ENCODE measurements at places on chromosomes 4 and X.
A peak's percentile ranks its signal among the peaks of the same experiment; 100 is the strongest.

DNA sequence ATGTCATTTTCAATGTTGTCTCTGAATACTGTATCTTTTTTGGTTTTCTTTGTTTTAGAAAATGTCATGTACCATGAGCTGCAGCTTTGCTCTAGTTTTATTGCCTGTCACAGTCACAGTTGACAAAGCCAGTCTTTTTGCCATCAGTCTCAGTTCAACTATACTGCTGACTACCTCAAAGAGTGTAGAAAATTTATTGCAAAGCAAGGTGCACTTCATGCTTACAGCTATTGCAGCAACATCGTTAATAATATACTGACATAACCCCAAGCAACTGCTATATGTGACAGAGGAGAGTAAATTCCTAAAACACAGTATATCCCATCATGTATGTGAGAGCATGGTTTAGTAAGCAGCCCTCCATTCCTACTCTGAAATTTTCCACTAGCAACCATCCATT, 2022.3 kb downstream of the ARAP2 start:
- no peak for DNase-seq

GRCh38 chr4:47210828-47211227, 179.5 kb downstream of the GABRB1 start:
- DNase-seq, result no peak

DNA sequence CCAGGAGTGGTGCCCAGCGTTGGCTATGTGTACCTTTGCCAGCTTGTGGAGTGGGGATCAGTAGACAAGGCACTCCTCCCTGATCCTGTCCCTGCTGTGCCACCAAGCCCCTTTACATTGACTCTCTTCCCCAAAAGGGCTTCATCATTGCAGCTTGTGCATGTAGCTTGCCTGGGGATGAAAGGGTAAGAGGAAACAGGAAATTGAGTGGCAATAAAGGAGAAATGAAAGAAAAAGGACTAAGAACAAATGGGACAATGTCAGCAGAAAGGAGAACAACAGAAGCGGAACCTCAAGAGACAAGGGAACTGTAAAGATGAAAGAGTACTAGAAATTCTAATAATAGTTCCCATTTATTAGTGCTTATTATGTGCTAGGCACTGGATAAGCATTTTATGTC, 8.7 kb upstream of the IL13RA1 start:
- no peak for DNase-seq

GRCh38 chrX:39418731-39419638, 617.7 kb downstream of the MID1IP1 start:
- no peak for DNase-seq

- DNase-seq, result no peak
Observed at GRCh38 chrX:8279323-8279722, 108.3 kb upstream of the VCX2 start.

DNA sequence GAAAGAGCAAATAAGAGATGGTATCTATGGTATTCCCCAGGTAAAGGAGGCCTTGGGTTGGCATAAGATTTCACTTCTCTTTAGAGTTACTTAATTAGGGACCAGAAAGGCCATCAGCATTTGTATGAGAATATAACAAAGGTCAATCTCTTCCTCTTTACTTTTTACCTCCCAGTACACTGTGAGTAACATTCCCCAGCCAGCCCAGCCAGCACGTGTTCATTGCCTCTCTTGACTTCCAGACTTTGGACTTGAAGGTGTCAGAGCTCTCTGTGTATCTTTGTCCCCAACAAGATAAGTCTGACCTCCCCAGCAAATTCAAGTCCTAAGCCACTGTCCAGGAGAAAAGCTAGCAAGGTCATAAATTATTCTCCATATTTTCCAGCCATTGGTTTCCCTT, 110.5 kb downstream of the AR start:
- DNase-seq, result no peak

DNA sequence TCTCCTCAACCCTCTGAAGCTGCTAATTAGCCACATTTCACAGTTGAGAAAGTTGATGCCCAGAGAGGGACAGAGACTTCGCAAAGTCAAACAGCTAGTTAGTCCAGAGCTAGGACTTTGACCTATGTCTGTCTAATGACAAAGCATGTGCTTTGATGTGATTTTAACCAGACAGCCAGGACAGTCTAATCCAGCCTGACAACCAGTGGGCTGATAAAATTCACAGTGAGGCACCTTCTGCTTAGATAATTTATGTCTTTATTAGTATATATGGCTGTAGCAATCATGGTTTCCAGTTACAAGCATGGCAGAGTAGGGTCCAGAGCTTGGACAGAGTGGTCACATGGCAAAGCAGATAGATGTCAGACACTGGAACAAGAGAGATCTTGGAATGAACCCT, 133.6 kb upstream of the C1QTNF7 start:
- DNase-seq, result no peak

DNA sequence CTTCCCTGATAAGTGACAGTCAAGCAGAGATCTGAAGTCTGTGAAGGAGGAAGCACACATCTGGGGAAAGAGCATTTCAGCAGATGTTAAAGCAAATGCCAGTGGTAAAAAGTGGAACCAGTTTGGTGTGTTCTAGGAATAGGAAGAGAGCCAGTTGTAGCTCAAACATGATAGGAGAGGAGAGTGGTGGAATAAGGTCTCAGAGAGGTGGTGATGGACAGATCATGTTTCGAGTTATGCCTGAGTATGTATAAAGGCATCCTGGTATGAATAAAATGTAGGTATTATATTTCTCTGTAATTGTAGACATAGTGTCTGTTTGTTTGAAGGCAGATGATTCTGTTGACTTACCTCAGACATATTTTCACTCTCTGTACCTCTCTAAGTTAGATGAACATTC, 89.1 kb downstream of the LARP7 start:
- no peak for DNase-seq

- no peak for DNase-seq
Observed at GRCh38 chr4:112510291-112511092, 5.5 kb downstream of the NEUROG2 start.

GRCh38 chr4:41307638-41308037, 50.9 kb downstream of the UCHL1 start:
- no peak for DNase-seq

DNA sequence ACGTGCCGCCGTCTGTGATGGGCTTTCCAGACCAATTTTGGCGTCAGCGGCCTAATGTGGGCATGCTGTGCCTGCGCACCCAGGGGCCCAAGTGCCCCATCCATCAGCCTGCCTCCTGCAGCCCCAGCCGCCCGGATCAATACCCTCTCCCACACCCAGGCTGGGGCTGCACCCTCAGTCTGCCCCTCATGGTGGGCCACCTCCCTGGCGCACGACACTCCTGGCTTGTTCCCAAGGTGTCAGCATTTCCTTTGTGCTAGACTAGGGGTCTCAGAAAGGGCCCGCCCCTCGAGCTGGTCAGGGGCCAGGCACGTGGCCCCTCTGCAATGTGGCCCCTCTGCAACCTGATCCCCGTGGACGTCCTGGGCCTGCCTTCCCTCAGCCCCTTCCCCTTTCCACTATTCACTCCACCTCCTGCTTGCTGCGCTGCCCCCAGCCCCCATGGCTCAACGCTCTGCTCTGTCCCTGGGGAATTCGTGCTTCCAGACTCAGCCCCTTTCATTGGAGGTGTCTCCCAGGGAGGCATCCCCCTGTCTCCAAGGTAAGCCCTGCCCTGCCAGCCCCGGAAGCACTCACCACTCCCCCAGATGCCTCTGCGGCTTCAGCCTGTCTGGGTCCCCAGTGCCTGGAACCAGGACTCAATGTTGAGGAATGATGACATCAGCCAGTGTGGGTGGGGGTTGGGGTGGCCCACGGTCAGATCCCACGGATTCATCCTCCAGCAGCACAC, 130.8 kb downstream of the HMX1 start:
- no peak for DNase-seq

- no peak for DNase-seq
Observed at GRCh38 chr4:97139791-97140190, 1003.5 kb downstream of the STPG2 start.

- peak; percentile 5 for DNase-seq
Observed at GRCh38 chr4:171954650-171955049, 141.4 kb downstream of the GALNTL6 start.

Measured in iris pigment epithelial cell (primary cell).